ENCODE measurements at places on chromosomes 1 and 21. TPM values are rescaled to one million over a fixed set of nuclear protein-coding genes. Genes with fewer than 3 reads are reported as not detected.
A peak's percentile ranks its signal among the peaks of the same experiment; 100 is the strongest.

GRCh38 chr1:112997781-112998180 lies 41.8 kb upstream of the SLC16A1 start:
- H3K4me1 ChIP-seq = peaks cover 63% of the 10 kb centered on the region
- H3K4me3 ChIP-seq = no peak overlapping the region
- H3K27me3 ChIP-seq = no peaks in the 10 kb centered on the region
- H3K36me3 ChIP-seq = no peaks in the 10 kb centered on the region

DNA sequence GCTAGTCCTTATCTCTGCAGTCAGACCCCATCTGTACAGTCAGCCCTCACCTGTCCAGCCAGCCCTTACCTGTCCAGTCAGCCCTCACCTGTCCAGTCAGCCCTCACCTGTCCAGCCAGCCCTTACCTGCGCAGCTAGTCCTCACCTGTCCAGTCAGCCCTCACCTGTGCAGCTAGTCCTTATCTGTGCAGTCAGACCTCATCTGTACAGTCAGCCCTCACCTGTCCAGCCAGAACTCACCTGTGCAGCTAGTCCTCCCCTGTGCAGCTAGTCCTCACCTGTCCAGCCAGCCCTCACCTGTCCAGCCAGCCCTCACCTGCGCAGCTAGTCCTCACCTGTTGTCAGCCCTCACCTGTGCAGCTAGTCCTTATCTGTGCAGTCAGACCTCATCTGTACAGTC lies 506.8 kb downstream of the NPHP4 start:
- no peak overlapping the region for H3K27ac ChIP-seq
- no peaks in the 10 kb centered on the region for H3K27me3 ChIP-seq
- no peak for DNase-seq
- H3K4me3 ChIP-seq = no peak overlapping the region
- peaks cover 3% of the 10 kb centered on the region for H3K4me1 ChIP-seq
- H3K36me3 ChIP-seq = no peaks in the 10 kb centered on the region

- H3K4me3 ChIP-seq = no peak overlapping the region
- H3K27me3 ChIP-seq = no peaks in the 10 kb centered on the region
- no peaks in the 10 kb centered on the region for H3K36me3 ChIP-seq
Measured at GRCh38 chr1:158800526-158800925, 19.5 kb upstream of the OR6N2 start.

- H3K27me3 ChIP-seq = no peaks in the 10 kb centered on the region
- peaks cover 37% of the 10 kb centered on the region for H3K4me1 ChIP-seq
- H3K4me3 ChIP-seq = no peak overlapping the region
Measured at GRCh38 chr1:27147842-27148518, 6.9 kb downstream of the SLC9A1 start.

- H3K4me1 ChIP-seq = no peaks in the 10 kb centered on the region
- no peak overlapping the region for H3K27ac ChIP-seq
- H3K27me3 ChIP-seq = no peaks in the 10 kb centered on the region
- no peak for DNase-seq
- H3K4me3 ChIP-seq = no peak overlapping the region
Measured at GRCh38 chr1:215241451-215241850, 158.9 kb downstream of the KCNK2 start.

DNA sequence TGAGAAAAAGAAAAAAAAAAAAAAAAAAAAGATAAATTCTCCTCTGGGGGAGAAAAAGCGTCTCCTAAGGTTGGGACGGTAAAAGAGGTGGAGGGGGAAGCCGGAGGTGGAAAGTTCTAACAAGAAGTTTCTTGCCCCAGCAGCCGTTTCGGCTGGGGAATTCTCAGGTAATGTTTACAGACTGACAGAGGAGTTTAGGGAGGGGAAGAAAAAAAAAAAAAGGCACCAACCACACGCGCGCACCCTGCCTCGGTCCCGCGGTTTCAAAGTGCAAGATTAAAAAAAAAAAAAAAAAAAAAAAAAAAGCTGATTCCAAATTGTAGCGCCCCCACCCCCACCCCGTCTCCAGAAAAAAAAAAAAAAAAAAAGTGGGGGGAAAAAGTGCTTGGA lies 504 bp downstream of the DHRS3 start:
- H3K36me3 ChIP-seq = peaks cover 16% of the 10 kb centered on the region
- no peaks in the 10 kb centered on the region for H3K27me3 ChIP-seq
- H3K4me1 ChIP-seq = peaks cover 41% of the 10 kb centered on the region
- peak overlapping the region; percentile 99 for H3K27ac ChIP-seq
- DNase-seq = no peak

DNA sequence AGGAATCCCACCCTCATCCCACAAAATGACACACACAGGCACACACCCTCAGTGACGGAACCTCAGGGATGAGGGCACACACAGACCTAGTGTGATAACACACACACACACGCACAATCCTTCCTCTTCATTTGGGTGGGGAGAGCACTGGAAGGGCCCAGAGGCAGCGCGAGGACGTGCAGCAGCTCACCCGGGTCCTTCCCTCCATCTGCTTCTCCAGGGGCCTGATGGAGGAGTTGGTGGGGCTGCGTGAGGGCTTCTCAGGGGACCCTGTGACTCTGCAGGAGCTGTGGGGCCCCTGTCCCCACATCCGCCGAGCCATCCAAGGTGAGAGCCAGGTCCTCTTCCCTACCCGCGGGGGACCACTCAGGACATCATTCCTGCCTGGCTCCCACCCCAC lies 557 bp downstream of the CLCNKA start:
- H3K27me3 ChIP-seq = no peaks in the 10 kb centered on the region
- H3K4me3 ChIP-seq = no peak overlapping the region
- no peak for DNase-seq

GRCh38 chr1:160581961-160582360 lies 2.7 kb upstream of the CD84 start:
- H3K36me3 ChIP-seq = no peaks in the 10 kb centered on the region
- no peaks in the 10 kb centered on the region for H3K27me3 ChIP-seq
- no peaks in the 10 kb centered on the region for H3K4me1 ChIP-seq
- DNase-seq = no peak
- no peak overlapping the region for H3K4me3 ChIP-seq

DNA sequence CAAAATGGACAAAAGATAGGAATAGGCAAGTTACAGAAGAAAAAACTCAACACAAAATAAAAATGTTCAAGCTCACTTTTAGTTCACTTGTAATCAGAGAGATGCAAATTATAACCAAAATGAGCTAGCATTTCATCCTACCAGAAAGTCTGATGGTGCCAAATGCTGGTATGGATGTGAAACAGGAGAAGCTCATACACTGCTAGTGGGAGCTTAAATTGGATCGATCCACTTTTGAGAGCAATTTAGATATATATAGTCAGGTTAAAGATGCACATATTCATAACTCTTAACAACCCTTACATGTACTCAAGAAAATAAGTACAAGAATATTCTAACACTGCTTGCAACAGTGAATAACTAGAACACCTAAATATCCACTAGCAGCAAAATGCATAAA lies 18.5 kb upstream of the CAMSAP2 start:
- no peak overlapping the region for H3K27ac ChIP-seq
- no peak overlapping the region for H3K4me3 ChIP-seq
- H3K4me1 ChIP-seq = no peaks in the 10 kb centered on the region
- no peak for DNase-seq

DNA sequence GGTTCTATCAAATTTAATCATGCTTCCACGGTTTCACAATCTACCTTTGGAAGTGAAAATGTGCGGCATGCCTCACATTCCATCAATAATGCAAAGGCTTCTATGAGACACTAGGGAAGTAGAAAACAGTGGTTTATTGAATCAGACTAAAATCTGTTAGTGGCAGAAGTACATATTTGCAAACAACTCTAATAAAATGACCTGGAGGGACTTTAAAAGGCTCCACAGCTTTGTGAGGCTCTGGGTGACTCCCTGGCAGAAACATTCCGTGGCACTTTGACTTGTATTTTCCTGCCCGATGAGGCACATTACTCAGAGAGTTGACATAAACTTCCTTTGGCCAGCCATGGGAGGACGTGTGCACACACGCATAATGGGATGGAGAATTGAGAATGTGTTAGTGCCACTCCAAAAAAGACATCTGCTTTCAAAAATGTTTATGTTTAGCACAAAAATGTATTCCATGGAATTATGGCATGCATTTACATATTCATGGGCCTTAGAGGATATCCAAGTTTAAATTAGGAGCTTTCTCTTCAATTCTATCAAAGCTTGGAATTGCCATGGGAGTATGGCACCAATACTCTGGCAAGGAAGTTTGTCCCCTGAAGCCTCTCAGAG lies 60.0 kb upstream of the SSX2IP start:
- DNase-seq = no peak
- H3K36me3 ChIP-seq = no peaks in the 10 kb centered on the region
- peak overlapping the region; percentile 6 for H3K27ac ChIP-seq

GRCh38 chr1:162536511-162536910 lies 25.0 kb upstream of the UAP1 start:
- no peak for DNase-seq
- no peaks in the 10 kb centered on the region for H3K4me1 ChIP-seq
- H3K36me3 ChIP-seq = no peaks in the 10 kb centered on the region
- H3K27me3 ChIP-seq = no peaks in the 10 kb centered on the region

- H3K27me3 ChIP-seq = no peaks in the 10 kb centered on the region
- H3K4me3 ChIP-seq = no peak overlapping the region
- H3K4me1 ChIP-seq = no peaks in the 10 kb centered on the region
- H3K27ac ChIP-seq = no peak overlapping the region
- H3K36me3 ChIP-seq = peaks cover 70% of the 10 kb centered on the region
Measured at GRCh38 chr1:219990782-219991510, 55.4 kb downstream of the EPRS1 start.

DNA sequence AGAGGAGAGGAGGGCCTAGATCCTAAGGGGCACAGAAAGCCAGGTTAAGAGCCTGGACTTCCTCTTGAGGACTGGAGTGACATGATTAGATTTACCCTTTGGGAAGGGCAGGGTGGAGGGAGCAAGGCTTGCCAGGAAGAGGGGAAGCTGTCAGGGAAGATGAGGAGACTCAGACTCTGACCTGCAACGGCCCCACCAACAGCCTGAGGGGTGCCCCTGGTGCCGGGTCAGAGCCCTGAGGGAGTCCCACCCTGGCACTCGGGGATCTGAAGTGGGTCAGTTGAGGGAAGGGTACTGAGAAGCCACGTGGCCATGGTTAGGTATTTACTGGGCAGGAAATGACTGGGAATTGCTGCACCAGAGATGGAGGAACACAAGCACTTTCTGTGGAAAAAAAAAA lies 9.8 kb downstream of the ECE1 start:
- no peak for DNase-seq
- no peaks in the 10 kb centered on the region for H3K36me3 ChIP-seq
- peak overlapping the region; percentile 68 for H3K27ac ChIP-seq
- H3K4me1 ChIP-seq = peaks cover 60% of the 10 kb centered on the region
- no peak overlapping the region for H3K4me3 ChIP-seq
- no peaks in the 10 kb centered on the region for H3K27me3 ChIP-seq

- H3K27ac ChIP-seq = peak overlapping the region; percentile 85
- H3K27me3 ChIP-seq = no peaks in the 10 kb centered on the region
- no peak for DNase-seq
- peaks cover 11% of the 10 kb centered on the region for H3K4me1 ChIP-seq
Measured at GRCh38 chr1:236604905-236605806, 840 bp upstream of the HEATR1 start.

- H3K27ac ChIP-seq = peak overlapping the region; percentile 67
- no peak overlapping the region for H3K4me3 ChIP-seq
- H3K36me3 ChIP-seq = peaks cover 9% of the 10 kb centered on the region
- no peaks in the 10 kb centered on the region for H3K27me3 ChIP-seq
Measured at GRCh38 chr1:26542771-26543451, 13.3 kb downstream of the RPS6KA1 start.

DNA sequence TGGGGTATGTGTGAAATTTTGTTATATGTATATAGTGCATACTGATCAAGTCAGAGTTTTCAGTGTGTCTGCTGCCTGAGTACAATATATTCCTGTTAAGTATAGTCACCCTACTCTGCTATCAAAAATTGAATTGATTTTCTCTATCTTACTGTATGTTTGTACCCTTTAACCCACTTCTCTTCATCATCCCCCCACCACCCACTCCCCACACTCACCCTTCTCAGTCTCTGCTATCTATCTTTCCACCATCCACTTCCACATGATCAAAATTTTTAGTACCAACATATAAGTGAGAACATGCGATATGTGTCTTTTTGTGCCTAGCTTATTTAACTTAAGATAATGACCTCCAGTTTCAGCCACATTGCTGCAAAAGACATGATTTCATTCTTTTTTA lies 4.2 kb downstream of the LY9 start:
- H3K27ac ChIP-seq = no peak overlapping the region
- no peaks in the 10 kb centered on the region for H3K27me3 ChIP-seq
- H3K36me3 ChIP-seq = no peaks in the 10 kb centered on the region
- DNase-seq = no peak
- no peak overlapping the region for H3K4me3 ChIP-seq

GRCh38 chr1:4700801-4701200 lies 46.4 kb downstream of the AJAP1 start:
- H3K36me3 ChIP-seq = no peaks in the 10 kb centered on the region
- no peak overlapping the region for H3K4me3 ChIP-seq
- H3K27me3 ChIP-seq = no peaks in the 10 kb centered on the region
- DNase-seq = no peak

GRCh38 chr1:6603915-6604558 lies 1.4 kb upstream of the KLHL21 start:
- peak overlapping the region; percentile 98 for H3K27ac ChIP-seq
- peak overlapping the region; percentile 88 for H3K4me3 ChIP-seq
- no peaks in the 10 kb centered on the region for H3K27me3 ChIP-seq
- DNase-seq = no peak
- peaks cover 28% of the 10 kb centered on the region for H3K4me1 ChIP-seq

DNA sequence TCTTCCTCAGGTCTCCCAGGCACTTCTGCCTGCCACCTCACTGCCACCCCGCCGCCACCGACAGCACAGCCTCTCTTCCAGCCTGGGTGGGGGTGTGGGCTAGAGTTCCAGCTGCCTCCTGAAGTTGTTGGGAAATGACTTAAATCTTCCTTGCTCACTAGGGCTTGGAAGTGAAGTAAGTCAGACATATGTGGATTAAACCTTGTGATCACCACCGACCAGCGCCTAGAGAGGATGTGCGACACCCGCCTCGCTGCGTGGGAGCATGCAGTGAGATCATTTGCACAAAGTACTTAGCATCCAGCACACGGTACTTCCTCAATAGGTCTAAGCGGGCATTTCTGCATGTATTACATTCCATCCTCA lies 71.4 kb upstream of the FAM20B start:
- no peaks in the 10 kb centered on the region for H3K36me3 ChIP-seq
- H3K4me1 ChIP-seq = no peaks in the 10 kb centered on the region
- no peaks in the 10 kb centered on the region for H3K27me3 ChIP-seq
- DNase-seq = no peak
- H3K4me3 ChIP-seq = no peak overlapping the region

- DNase-seq = no peak
- peaks cover 5% of the 10 kb centered on the region for H3K36me3 ChIP-seq
- H3K4me3 ChIP-seq = no peak overlapping the region
- H3K27ac ChIP-seq = no peak overlapping the region
Measured at GRCh38 chr21:42563686-42564085, 50.0 kb downstream of the SLC37A1 start.

TRIM67 gene
- not detected for total RNA-seq

FCRL6 gene
- not detected for total RNA-seq

TMEM82 gene
- not detected for total RNA-seq

NECTIN4 gene
- 52.7 TPM for total RNA-seq

CLK2 gene
- total RNA-seq = 21.9 TPM

FCRL1 gene
- not detected for total RNA-seq

NUDT4B gene
- 24.6 TPM for total RNA-seq

CCDC18 gene
- total RNA-seq = 6.1 TPM

CLCA4 gene
- 135 TPM for total RNA-seq

NID1 gene
- 45.0 TPM for total RNA-seq
